CD8-positive, alpha-beta memory T cell (primary cell): ENCODE measurements at places on chromosomes 7 and 10. TPM values are rescaled to one million over a fixed set of nuclear protein-coding genes. Genes with fewer than 3 reads are reported as not detected.

- no peak overlapping the region for H3K27ac ChIP-seq
- no peaks in the 10 kb centered on the region for H3K27me3 ChIP-seq
- no peak overlapping the region for H3K4me3 ChIP-seq
- H3K4me1 ChIP-seq, result no peaks in the 10 kb centered on the region
Observed at GRCh38 chr7:52340067-52340466, 695.4 kb upstream of the POM121L12 start.

- no peak overlapping the region for H3K27ac ChIP-seq
- H3K4me1 ChIP-seq, result no peaks in the 10 kb centered on the region
- no peak for DNase-seq
- no peak overlapping the region for H3K4me3 ChIP-seq
Observed at GRCh38 chr10:63661347-63661746, 140.1 kb downstream of the REEP3 start.

DNA sequence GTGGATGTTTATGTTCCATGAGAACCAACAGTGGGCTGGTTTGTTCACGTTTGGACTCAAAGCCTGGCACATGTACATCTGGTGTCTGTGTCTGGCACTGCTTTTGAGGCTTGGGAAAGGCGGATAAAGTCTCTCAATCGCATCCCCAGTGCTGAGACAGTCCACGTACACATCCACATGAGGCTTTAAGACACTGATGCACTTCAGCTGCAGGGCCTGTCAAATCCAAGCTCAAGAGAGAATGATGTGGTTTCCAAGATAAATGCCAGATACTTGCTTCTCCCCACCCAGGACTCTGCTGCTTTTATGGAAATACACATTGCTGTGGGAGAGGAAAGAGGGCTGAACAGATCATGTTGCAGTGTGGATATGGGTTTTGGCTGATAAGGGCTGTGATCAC lies 178.4 kb downstream of the ADARB2 start:
- no peak for DNase-seq
- no peaks in the 10 kb centered on the region for H3K4me1 ChIP-seq
- no peaks in the 10 kb centered on the region for H3K27me3 ChIP-seq
- no peaks in the 10 kb centered on the region for H3K36me3 ChIP-seq
- H3K27ac ChIP-seq, result no peak overlapping the region
- H3K4me3 ChIP-seq, result no peak overlapping the region

The CDNF gene
- 0.96 TPM for total RNA-seq
